M059J (cell line): ENCODE measurements at places on chromosomes 3 and 15. TPM values are rescaled to one million over a fixed set of nuclear protein-coding genes. Genes with fewer than 3 reads are reported as not detected.

GRCh38 chr3:111852540-111852939, 6.5 kb upstream of the PHLDB2 start:
- peak; percentile 40 for DNase-seq

- no peak for DNase-seq
Observed at GRCh38 chr3:11434563-11435096, 162.4 kb downstream of the ATG7 start.

Gene GASK1A
- 2.6 and 3.4 TPM in 2 replicates for total RNA-seq

Gene ZSCAN2
- total RNA-seq = 2.4 and 7.5 TPM in 2 replicates
